ENCODE measurements at places on chromosomes 4 and X.

GRCh38 chr4:120517966-120518365 is 404.6 kb downstream of the PRDM5 start:
- DNase-seq, result no peak

GRCh38 chr4:22343606-22344005 is 172.3 kb downstream of the ADGRA3 start:
- DNase-seq, result no peak

DNA sequence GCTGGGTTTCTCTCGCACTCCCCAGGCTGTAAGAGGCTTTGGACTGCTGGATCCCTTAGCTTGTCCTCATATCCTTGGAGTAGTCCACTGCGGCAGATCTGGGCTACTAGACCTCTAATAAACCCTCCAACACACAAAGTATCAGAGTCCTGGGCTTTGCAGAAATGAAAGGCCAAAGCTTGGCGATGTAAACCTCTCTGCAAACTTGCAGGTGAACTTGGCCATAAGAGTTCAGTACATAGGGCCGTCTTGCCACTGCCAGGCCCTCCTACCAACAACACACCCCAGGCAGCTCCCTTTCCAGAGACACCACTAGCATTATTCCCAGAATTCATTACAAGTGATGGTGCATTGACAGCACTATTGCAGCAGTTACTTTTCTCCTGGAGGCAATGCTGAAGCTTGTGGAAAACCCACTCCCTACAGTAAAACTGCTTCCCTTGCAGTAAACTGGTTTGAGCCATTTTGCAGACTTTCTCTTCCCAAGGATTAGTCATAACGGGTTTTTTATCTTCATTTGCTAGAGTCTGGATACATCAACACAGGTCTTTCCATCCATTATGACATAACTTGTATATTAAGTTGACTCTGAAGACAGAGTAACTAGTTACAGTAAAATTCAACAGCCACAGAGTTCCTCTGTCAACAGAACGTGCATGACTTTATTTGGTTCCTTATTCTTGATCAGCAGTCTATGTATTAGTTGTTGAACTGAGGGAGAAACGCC is 2.4 kb downstream of the ANKRD50 start:
- DNase-seq, result no peak

DNA sequence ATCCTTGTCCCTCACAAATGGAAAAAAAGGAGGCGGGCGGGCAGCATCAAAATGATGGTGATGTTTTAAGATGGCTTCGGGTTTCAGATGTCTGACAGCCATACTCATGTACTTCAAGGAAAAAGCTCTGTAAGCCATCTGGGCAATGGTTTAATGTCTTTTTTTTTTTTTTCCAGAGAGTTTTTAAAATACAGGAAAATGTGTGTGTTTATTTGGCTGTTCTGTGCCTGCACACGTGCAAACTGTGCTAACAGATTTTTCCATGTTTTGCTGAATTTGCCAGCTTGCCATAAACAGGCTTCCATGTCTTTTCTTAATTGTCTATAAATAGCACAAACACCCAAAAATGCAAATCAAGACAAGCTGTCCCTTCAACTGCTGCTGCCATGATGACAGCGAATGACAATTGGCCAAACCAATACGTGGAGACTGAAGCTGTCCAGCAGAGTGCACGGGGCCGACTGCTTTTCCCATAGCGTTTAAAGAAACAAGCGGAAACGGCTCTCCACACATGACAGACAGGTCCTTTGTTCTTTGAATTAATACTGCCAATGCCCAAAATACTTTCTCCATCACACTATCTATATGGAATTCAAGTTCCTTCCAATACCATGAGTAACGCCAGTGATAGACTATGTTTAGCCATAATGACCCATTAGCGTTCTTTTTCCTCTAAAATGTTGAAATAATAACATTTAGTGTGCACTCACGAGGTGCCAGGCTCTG is 35.7 kb downstream of the AFAP1 start:
- no peak for DNase-seq

DNA sequence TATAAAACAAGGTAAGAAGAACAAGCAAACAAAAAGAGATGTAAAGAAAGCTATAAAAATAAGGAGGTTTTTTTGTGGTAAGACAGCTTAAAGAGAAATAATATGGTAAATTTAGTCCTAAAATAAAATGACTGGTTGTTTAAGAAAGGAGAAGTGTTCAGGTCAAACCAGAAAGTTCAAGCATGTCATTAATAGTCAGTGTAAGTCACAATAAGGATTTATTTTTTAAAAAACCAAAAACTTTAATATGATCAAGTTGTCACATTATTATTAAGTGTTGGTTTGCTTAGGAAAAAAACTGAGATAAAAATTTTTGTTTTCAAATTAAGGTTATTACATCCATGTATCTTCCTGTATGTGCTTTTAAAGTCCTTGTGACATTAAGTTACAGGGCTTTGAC is 19.1 kb downstream of the ASIC5 start:
- DNase-seq, result no peak

DNA sequence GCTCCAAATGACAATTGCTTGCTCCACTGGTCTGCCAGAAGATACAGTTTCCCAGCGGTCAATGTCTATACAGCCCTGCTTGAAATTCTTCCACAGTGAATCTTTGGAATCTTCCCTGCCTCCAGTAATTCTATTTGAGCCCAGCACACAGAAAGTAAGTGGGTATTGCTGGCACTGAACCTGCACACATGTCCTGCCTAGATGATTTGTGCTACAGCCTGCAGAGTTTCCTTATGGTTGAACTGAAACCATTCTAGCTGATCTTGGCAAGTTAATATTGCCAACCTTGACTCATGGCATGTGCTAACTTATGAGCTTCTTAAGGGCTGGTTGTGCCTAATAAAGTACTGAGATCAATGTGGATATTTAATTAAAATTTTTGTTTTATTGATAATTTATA is 553.8 kb upstream of the GNPDA2 start:
- DNase-seq, result no peak

- DNase-seq, result no peak
Observed at GRCh38 chr4:60216752-60217151, 983.4 kb upstream of the ADGRL3 start.

Measured in GM18507 (cell line).